ENCODE measurements at places on chromosomes 7 and 10.

DNA sequence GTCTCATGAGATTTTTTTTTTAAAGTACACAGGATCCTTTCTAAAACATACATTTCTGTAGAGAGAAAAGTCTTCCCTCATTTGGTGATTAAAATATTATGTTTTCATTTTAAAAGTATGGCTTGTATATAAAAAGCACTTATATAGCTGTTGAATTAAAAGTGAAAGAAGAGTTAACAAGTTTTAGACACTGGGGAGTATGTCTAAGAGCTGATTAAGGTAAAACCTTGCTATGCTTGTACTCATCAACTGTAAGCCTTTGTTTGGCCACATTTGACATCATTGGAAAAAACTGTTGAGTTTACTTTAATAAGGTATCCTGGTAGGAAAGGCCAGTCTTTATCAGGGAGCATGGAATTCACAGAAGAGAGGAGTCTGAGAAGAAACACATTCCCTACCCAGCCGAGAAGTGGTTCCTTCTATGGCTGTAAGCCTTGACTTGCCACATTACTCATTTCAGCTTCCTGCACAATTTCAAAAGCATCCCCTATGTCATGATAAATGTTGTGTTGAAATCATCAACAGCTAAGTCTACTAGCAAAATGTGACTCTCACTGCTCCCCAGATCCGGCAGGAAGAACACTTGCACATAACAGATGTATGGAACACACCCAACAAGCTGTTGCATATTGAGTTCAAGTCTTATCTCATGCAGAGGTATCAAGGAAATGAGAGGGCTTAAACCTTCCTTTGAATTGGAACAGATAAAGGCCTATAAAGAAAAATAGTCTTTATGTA is 171.8 kb upstream of the CDK1 start:
- DNase-seq = no peak

GRCh38 chr10:119041326-119041725 is 11.8 kb downstream of the NANOS1 start:
- no peak for DNase-seq

GRCh38 chr7:4684846-4685245 is 2.8 kb downstream of the FOXK1 start:
- no peak for DNase-seq

DNA sequence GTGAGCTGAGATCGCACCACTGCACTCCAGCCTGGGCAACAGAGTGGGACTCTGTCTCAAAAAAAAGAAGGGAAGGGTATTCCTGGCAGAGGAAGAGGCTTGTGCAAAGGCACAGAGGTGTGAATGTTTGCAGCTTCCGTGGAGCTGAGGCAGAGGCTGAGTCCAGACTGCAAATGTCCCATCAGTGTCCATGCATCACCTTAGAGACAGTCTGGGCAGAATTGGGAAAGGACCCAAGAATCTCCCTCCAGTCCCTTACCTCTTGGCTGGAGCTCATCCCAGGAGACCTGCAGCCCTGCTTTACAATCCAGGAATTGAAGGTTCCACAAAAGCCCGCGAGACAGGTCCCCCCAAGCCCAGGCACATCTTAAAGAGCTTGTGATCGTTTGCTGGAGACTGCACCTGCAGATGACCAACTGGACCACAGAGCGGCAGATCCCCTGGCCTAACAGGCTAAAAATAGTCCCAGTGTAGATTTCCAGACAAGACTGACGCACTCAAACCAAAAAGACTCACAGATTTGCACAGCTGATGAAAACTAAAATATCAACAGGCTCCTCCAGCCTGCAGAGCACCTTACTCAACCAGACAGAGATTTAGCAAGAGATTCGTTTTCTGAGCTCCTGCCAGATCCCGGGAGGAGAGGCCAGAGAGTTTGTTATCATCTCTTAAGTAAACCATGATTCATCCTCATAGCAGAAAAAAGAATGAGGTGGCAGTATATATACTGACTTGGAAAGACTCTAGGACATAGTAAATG is 22.9 kb upstream of the NANOS1 start:
- DNase-seq = peak; percentile 49

DNA sequence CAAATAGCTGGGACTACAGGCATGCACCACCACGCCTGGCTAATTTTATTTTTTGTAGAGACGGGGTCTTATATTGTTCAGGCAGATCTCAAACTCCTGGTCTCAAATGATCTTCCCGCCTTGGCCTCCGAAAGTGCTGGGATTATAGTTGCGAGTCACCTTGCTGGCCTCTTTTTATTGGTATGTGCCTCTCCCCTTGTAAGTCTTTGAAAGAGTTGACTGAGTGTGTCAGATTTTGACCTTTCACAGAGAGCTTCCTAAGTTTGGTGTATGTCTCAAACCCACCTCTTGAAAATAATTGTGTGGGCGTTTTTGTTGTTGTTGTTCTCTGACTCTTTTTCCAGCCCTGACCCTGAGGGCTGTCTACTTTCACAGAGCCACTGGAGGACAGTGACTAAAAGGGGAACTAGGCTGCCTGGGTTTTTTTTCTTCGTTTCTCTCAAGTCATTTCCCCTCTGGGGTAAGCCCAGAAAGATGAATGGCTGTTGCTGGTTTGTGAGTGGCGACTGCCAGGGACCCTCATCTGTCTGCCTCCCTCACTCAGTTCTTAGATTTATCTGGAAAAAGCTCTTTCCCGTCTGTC is 262.8 kb downstream of the ZEB1 start:
- DNase-seq = no peak

DNA sequence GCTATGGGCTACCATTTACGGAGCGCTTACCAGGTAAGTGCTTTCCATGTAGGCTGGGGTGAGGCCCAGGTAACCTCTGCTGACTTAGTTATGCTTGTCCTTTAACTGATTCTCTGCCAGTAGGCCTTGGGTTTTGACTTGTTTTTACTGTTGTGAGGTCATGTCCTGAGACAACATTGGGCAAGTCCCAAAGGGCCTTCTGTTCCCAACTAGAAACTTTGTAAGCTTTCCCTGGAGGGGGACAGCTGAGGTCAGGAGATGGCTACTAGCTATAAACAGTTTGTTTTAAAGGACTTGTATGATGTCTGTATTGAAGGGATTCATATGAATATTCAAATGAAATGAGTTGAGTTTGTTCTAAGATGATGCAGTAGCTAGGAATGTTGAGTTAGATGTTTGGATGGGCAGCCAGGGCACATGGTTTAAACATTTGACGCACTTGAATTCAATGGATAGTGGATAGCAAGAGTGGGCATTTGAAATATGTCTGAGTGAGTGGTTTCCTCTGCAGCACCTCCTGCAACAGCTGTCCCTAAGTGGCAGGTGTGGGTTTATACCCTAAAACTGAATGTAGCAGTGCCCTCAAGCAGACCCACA is 10.0 kb upstream of the SGPL1 start:
- DNase-seq = no peak

DNA sequence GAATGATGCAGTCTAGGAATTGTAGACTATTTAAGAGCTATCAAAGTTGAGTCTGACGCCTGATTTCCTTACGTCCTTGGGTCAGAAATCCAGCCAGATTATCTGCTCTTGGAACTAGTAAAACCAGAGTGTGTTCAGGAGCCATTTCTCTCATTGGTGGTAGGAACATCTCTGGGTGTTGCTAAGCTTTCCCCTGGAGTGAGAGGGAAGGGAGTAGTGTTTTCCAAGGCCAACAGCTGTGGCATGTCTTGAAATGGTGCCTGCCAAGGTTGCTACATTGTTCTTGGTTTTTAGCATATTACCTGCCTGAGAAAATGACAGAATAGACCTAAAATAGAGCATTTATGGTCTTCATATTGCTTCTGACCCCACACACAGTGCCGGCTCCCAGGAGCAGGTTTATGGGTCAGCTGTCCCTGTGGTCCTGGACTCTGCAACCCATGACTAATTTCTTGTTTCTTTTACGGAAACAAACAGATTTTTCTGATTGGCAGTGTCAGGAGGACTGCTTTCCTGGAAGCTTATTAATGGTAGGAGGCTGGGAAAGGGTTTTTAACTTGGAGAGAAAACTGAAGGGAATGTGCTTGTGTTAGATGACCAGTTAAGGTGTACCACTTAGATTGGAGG is 17.5 kb downstream of the GBF1 start:
- no peak for DNase-seq

- no peak for DNase-seq
These were observed 1015.9 kb downstream of the REEP3 start for GRCh38 chr10:64537112-64537511.

DNA sequence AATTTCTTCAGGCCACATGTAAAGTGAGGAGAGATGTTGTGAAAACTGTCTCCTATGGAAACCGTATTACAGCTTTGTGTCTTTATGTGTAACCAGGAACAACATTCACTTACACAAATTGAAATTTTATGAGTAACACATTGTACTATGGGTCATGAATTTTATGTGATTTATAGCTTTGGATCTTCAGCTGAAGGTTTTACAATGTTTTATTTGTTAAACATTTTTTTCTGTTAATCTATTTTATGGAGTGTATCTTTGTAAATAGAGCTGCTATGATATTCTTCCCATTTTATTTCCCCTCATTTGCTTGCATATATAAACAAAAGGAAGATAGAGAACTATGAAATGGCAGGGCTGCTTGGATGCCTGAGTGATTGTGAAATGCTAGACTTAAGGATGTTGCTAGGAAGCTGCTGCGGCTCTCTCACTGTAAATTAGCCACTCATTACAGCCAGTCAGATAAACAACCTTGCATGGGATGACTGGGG is 104.5 kb upstream of the PCLO start:
- no peak for DNase-seq

GRCh38 chr7:86469680-86470295 is 173.9 kb upstream of the GRM3 start:
- peak; percentile 58 for DNase-seq

DNA sequence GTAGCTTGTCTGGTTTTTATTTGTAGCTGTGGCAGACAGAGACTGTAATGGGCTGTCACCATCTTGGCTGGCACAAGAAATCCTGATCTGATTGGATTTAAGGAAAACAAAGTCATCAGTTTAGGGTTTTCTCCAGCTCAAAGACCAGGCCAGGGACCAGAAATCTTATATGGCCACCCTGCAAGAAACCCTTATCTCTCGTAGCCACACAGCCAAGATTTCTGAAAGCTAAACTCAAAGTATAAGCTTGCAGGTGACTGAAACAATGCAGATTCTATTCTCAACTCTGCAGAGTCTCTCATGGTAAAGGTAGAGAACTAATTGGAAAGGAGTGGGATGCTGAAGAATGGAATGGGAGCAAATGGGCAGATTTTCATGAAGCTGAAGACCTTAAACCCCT is 3.2 kb upstream of the ASB13 start:
- DNase-seq = no peak

DNA sequence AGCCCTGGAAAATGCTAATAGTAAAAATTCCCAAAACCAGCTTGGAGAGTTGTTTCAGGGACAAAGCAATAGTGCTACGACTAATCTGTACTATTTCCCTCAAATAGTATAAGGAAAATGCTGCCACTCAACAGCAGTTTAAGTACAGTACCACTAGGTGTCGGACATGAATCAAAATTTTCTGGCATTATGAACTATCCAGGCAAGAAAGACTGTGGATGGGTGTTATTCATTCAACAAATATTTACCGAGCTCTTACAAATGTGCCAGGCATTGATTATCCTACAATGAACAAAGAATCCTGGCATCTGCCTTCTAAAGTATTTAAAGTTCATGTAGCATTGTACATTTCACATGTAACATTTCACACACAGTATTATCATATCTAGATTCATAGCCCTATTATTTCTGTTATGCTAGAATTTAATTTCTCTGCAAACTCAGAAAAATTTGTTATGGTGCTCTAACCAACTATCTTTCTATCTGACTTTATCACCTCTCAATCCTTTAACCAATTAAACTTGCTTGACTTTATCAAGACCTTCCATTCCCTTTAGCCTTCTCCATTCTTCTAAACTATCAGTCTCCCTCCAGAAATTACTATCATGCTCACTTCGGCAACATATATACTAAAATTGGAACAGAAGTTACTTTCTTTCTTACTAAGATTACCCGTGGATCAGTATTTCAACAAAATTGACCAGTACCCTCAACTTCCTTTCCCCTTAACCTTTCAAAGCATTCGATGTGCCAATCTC is 80.6 kb downstream of the ARHGAP21 start:
- peak; percentile 52 for DNase-seq

GRCh38 chr7:107949443-107949935 is 53.5 kb downstream of the LAMB1 start:
- no peak for DNase-seq

- no peak for DNase-seq
These were observed 223.9 kb downstream of the FRMD4A start for GRCh38 chr10:14106828-14107227.

DNA sequence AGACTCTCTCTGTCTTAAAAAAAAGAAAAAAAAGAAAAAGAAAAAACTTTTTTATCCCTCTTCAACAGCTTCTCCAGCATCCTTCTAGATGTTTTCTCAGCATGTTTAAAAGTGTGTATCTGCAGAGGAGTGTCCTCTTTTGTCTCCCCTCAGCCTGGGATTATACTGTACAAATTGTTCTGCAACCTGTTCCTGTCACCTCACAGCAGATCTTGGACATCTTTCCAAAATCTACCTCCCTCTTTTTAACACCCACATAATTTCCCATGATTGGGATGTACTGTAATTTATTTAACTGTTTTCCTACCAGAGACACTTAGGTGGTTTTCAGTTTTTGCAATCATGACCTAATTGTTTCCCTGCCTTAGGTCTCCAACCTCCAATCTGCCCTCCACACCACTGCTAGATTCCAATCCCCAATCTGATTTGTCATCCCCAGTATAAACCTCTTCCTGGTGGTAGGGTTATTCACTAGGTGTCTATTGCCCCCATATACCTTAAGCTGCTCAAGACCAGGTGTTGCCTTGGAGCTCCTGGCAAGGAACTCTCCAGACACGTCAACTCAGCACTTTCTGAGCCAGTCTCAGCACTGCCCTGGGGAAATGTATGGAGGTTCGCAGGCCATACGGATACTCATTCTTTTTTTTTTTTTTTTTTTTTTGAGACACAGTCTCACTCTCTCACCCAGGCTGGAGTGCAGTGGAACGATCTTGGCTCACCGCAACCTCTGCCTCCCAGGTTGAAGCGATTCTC is 17.6 kb upstream of the DDIT4 start:
- DNase-seq = no peak

- DNase-seq = no peak
These were observed 18.3 kb downstream of the UBN2 start for GRCh38 chr7:139249179-139249810.

DNA sequence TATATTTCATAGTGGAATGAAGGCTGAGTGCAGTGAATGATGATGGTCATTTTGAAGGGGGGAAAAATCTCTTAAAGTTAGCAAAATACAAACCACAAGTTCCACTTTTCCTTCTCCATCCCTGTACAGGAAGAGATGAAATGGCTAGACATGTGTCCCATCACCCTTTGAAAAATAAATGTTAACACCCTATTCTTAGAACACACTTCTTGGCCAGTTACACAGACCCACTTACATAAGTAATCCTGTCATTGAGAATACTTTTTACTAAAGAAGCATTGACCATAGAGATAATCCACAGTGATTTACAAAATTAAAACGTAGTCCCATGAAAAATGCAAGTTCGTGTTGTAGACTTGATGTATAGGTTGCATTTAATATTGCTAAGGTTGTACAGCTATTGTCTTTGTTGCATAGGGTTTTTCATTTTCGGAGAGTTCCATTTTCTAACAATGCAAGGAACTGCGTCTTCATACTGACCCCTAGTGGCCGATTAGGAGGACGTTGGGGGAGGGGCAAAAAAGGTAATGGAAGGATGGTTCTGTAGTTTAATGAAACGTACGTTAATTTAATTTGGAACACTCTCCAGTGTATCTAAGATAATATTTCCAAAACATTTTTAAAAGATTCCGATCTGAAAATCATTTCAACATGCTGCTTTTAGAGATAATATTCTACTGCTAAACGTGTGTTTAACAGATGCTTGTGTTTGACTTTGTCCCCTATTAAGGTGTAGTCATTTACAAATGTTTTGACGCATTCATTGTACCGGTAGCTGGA is 60.9 kb downstream of the ARMC3 start:
- peak; percentile 76 for DNase-seq
